T-helper 9 cell (primary cell): ENCODE measurements at places on chromosomes 12 and 14.

DNA sequence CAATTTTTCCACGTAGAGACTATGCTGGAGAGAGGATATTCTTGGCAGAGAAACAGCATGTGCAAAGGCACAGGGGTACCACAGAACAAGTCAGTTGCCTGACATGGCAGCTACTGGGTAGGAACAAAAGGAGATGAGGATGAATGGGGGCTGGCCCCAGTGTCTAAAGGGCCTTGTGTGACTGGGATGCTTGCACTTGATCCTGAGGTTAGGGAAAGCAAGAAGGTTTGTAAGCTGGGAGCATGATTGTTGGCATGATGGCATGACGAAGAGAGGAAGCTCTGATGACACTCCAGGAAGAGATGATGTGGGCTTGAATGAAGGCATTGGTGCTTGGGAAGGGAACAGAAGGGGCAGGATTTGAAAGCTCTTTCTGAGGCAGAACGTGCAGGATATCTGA is 139.1 kb downstream of the ZFP36L1 start:
- no peak for DNase-seq

DNA sequence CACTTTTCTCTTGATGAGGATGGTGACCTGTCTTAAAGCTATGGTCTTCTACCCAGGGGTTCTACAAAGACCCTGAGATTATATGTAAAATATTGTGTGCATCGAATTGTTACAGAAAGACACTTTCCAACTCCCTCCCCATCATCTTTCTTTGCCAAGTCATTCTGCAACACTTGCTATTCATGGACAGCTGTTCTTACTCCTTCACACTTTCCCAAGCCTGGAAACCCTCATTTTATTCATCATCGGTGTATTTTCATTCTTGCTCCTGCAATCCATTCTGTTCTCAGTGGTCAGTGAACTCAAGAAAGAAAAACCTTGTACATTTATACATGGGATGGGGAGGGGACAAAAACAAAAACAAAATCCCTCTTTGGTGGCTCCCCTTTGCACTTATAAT is 90.5 kb upstream of the STXBP6 start:
- no peak for DNase-seq

- DNase-seq = no peak
These were observed 66.3 kb downstream of the SEC23A start for GRCh38 chr14:39036760-39037159.

DNA sequence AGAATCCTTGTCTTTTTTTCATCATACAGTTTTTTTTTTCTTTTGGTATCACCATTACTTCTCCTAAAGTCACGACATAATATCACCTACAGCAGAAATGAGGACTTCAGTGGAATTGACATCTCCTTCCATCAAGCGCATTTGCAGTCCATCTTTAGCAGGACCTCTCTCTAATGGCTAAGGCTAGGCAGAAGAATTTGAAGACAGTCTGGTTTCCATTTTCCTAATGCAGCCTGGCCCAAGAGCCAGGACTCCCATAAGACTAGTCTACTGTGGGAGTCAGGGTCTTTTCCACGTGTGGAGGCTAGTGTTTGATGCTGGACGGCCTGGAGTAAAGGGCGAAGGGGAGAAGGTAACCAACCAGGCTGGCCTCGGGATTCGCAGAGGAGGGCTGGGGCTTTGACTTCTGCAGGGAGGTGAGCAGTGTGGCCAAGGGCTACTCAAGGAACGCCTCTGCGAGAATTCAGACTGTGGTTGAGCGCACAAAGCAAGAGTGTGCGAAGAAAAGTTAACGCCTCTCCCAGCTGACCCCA is 769 bp upstream of the ZNF740 start:
- DNase-seq = no peak

GRCh38 chr14:72523424-72524294 is 370.2 kb downstream of the DPF3 start:
- no peak for DNase-seq

DNA sequence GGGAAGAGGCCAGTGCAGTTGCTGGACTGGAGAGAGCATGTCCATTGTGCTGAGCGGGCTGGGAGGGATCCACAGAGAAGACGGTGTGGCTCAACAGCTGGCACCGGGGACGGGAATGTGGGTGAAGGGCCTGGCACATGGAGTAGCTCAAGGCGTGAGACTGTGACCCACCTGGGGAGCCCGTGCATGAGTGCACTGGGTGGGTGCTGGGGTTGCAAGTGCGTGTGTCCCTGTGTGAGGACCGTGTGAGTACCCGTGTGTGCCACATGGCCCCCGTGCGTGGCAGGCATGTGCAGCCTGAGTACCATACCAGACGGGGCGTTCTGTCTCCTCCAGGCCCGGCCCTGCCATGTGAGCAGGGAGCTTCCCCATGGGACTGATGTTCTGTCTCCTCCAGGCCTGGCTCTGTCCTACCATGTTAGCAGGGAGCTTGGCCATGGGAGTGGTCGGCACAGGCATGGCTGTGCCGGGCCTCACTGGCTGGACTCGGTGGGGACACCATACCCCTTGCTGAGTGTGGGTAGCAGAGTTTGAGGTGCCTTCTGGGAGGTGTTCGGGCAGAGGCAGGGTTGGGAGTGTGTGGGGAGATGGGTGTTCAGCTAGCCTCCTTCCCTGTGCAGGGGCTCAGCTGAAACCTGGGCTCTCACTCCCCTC is 234.4 kb downstream of the TMEM121 start:
- no peak for DNase-seq
